HAP-1 (cell line): ENCODE measurements at places on chromosomes 1 and 21.
A peak's percentile ranks its signal among the peaks of the same experiment; 100 is the strongest.

DNA sequence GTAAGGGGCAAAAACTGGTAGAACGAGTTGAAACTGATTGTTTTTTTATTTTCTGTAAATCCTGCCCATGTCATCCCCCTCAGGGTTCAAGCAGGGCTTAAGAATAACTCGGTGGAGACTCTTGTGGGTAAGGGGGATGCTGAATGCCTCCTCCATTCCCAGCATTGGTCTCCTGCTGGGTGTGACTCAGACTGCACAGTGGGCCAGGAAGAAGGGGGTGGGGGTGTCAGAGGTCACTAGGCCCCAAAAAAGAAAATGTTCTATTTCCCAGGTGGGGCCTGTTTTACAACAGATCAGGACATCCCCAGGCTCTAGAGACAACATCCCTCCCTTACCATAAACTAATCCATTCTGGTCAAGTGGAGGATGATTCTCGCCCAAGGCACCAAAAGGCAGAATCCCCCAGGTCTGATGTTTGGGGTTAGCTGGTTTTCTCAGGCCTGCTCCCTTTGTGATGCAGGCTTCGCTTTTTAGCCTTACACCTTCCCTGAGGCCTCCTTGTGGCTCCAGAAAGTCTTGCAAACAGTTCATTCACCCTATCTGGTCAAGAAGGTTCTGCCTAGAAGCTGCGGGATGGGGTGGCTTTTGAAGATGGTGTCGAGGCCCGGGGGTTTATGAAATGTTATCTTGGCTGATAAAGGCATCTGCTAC lies 10.7 kb upstream of the GRHL3 start:
- no peak for DNase-seq

DNA sequence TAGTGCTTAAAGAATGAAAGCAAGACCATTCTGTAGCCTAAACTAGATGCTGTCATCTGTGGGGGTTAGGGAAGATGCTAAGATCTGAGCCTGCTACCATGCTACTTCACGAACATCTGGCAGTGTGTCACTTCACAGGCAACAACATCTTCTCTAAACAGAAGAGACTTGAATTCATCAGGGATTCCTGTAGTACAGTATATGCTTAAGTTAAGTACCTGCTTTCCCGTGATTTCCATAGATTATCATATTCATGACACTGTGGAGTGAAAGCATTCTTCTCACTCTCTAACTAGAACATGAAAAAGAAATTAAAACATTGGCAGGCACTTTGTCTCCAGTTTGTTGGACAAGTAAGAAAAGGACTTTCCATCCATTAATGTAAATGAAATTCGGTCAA lies 390.9 kb downstream of the PTBP2 start:
- DNase-seq = no peak

- DNase-seq = no peak
Measured at GRCh38 chr1:88421997-88422396, 262.1 kb upstream of the PKN2 start.

GRCh38 chr1:68181165-68181556 lies 51.2 kb downstream of the WLS start:
- DNase-seq = no peak

DNA sequence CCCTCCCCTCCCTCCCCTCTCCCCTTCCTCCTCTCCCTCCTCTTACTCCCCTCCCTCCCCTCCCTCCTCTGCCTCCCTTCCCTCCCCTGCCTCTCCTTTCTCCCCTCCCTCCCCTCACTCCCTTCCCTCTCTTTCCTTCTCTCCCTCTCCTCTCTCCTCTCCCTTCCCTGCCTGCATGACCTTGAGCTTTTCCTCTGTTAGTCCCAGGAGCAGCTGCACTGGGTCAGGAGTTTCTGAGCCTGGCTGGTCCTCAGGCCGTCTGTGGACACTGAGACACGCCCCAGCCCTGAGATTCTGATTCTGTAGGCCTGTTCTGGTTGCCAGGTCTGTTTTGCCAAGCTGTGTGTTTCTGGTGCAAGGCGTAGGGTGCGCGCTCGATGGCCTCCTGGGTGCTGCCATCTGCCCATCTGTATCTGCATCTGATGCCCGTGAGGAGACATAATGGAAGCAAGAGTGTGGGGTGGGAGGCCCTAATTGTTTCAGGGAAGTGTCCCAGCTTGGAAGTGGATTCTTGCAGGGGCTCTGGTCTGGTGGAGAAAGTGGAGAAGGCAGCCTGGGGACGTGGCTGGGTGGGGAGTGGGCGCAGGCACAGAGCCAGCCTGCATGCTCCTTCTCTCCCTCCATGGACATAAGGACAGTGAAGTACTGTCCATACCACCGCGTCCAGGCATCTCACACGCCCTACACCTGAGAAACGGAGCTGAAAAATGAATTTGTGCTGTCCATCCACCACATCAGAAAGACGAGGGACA lies 97.2 kb downstream of the WDR4 start:
- no peak for DNase-seq

DNA sequence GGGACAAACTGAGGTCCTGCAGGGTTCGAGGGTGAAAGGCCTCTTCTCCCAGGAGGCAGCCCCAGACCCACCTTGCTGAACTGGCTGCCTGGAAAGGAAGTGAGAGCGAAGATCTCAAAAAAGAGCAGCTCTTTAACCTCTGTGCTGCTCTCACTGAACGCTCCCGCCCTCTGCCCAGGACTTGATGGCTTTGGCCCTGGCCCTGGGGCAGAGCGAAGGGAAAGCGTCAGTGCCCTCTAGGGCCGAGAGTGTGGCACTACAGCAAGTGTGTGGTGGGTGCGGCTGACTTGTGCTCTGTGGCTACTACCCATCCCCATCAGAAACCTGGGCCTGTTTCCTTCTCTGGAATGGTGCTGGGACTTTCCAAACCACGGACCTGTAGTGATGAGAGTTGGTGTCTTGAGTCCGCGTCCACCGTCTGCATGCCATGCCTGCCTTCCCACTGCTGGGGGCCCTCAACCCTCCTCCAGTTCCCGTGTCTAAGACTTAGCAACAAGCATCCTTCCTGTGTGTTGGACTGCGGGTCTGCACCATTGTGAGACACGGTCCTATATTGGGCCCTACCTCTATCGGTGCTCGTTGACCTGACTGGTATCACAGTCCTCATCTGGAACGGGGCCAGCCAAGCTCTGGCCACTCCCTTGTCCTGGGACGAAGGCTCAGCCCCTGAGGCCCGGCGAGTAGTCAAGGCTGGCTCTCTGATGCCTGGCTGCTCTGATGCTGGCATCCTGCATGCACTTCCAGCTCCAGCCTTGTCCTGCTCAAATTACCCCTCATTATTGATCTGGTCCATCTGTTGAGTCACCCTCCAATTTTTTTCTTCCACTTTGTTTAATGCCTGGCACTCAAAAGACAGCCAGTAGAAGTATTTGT lies 180.3 kb downstream of the DISC1 start:
- DNase-seq = peak; percentile 17

GRCh38 chr1:84247425-84248220 lies 53.9 kb upstream of the SAMD13 start:
- no peak for DNase-seq

- peak; percentile 53 for DNase-seq
Measured at GRCh38 chr1:156080241-156080862, 1.9 kb downstream of the MEX3A start.

- no peak for DNase-seq
Measured at GRCh38 chr1:63157085-63157484, 165.3 kb upstream of the FOXD3 start.

- DNase-seq = no peak
Measured at GRCh38 chr1:241464985-241465384, 54.6 kb downstream of the FH start.

DNA sequence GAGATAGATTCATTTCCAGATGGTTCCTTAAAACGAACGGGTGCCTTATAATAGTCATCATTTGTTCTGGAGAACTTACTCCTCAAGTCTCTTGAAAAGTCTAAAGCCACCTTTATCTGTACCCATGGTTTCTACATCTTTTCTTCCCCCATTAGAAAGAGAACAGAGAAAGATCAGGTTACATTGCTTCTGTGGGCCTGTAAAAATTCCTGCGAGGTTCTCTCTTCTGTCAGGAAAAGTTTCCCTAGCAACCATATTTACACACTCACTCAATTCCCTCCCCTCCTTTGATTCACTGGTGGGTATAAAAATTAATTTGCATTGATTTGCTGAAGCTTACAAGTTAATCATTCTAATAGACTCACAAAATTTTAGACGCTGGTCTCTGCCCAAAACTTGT lies 6.7 kb downstream of the PHC2 start:
- peak; percentile 89 for DNase-seq

GRCh38 chr1:21725748-21726392 lies 56.7 kb upstream of the RAP1GAP start:
- peak; percentile 39 for DNase-seq

DNA sequence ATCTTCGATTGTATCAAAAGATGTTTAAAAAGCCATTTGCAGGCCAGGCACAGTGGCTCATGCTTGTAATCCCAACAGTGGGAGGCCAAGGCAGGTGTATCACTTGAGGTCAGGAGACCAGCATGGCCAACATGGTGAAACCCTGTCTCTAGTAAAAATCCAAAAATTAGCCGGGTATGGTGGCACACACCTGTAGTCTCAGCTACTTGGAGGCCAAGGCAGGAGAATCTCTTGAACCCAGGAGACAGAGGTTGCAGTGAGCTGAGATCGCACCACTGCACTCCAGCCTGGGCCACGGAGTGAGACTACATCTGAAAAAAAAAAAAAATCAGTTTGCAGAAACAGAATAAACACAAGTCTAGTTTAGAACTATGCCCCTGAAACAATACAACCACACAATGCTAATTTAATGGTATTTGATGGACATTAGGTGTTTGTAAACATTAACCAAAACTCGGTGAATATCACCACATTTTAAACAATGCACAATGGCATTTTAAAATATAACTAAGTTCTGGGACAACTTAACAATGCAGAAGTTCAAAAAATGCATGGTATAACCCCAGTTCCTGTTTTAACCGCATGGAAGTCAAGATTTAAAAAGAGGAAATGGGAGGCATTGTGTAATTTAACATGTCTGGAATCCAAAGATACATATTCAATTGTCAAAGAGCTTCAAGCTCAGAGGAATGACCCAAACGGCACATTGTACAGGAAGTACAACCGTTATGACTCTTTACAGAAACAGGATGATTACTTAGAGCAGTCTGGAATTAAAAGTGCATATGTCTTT lies 7.1 kb upstream of the PTTG1IP start:
- no peak for DNase-seq

GRCh38 chr1:161953256-161953920 lies 70.3 kb downstream of the OLFML2B start:
- no peak for DNase-seq

DNA sequence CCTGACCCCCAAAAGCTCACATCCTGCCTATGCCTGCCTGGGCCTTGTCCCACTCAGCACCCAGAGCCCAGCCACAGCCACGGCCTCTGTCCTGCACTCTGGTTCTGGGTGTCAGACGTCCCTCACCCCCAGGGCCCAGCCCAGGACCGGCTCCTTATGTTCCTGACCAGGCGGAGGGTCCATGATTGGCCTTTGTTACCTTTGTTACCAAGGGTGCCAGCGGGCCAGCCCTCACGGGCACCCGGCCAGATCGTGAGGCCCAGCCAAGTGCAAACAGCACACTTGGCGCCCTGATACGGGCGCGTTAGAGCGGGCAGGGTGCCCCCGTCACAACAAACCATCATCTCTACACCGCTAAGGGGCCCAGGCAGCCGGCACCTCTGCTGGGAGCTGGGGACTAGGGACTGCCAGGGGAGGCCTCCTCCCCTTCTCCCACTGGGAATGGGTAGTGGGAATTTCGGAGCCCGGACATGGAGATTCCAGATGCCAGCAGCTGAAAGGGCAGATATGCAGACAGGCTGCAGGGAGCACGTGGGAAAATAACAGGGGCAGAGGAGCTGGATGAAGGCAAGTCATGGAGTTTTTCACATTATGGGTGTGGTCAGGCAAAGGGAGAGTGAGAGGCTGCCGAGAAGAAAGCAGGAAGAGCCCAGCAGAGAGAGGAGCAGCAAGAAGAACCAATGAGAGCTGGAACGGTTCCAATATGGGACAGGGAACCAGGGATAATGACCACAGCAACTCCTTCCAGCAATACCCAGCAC lies 22.1 kb downstream of the HSPG2 start:
- DNase-seq = no peak

- DNase-seq = no peak
Measured at GRCh38 chr1:152972196-152972886, 1.9 kb downstream of the SPRR4 start.

DNA sequence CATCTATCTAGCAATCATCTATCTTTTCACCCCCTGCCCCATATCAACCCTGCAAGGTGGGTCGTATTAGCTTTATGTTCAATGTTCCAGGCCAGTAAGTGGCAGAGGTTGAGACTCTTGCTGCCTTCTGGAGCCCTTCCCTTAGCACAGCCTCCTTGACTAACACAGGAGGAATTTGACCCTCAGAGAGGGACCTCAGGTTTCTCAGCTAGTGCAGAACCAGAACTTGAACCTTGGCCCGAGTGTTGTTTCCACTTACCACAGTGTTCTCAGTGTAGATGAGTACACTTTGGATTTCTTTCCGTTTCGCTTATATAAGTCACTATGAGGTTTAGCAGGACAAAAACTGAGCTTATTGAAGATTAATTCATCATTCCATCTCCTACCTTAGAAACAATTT lies 11.1 kb upstream of the ATF3 start:
- no peak for DNase-seq

DNA sequence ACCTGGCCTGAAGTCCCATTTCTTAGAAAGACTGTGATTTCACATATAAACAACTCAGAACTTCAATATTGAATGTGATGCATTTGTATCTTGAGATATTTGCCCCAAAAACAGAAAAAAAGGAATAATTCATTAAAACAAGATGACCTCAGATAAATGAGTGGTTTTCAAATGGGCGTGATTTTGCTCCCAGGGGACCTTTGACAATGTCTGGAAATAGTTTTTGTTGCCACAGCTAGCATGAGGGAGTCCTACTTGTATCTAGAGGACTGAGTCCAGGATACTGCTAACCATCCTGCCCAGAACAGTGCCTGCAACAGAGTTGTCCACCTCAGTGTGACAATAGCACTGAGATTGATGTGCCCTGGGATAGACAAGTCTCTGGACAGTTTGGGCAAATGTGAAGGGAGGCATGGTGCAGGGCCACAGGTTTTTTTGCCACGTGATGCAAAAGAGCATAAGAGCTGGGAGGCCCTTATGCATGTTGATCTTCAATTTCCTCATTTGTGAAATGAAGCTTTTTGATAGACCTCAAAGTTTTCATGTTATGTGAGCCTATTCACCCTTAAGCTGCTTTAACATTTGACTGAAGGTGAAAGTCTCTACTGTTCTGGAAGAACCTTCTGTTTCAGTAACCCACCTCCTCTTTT lies 46.2 kb downstream of the MAP3K7CL start:
- no peak for DNase-seq

DNA sequence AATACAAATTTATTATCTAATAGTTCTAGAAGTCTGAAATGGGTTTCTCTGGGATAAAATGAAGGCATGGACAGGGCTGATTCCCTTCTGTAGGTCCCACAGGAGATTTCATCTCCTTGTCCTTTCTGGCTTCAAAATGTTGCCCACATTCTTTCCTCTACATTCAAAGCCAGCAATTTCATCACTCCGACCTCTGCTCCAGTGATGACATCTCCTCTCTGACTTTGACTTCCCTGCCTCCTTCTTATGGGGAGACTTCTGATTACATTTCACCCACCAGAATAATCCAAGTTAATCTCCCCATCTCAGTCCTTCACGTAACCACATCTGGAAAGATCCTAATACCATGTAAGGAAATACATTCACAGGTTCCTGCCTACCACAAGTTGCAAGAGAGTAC lies 358.0 kb upstream of the C1orf87 start:
- DNase-seq = no peak
